ENCODE measurements at places on chromosomes 13 and 19.

GRCh38 chr13:21673539-21673788, 2.6 kb downstream of the FGF9 start:
- no peak for DNase-seq

DNA sequence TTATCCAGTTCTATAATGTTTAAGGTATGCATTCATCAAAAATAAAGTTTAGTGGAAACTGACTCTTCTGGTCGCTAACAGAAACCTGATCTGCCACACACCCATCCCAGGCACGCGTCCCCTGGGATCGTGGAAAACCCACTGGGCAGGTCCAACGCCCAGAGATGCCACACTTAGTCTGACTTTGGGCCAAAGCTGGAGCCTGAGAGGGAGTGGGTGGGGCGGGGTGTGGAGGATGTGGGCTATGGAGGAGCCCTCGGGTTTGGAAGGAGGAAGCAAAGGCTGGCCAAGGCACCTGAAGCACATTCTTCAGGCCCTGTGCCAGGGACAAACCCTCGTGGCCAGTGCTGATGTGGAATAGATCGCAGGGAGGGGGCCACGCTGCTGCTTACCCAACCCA, 2.5 kb downstream of the IGFL1 start:
- no peak for DNase-seq

DNA sequence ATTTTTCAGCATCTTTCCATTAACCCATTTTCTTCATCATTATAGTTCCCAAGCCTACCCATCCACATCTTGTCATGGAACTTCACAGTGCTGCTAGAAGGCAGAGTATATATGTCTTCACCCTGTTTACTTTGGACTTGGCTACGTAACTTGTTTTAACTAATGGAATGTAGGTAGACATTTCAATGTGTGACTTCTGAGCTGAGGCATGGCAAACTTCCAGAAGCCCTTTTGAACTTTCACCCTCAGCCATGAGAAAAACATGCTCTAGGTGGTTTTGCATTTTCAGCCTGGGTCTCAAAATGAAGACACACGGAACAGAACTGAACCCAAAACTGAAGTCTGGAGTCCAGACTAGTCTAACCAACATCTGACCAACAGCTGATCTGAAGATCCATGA, 3.2 kb downstream of the TEX30 start:
- DNase-seq, result peak; percentile 9

DNA sequence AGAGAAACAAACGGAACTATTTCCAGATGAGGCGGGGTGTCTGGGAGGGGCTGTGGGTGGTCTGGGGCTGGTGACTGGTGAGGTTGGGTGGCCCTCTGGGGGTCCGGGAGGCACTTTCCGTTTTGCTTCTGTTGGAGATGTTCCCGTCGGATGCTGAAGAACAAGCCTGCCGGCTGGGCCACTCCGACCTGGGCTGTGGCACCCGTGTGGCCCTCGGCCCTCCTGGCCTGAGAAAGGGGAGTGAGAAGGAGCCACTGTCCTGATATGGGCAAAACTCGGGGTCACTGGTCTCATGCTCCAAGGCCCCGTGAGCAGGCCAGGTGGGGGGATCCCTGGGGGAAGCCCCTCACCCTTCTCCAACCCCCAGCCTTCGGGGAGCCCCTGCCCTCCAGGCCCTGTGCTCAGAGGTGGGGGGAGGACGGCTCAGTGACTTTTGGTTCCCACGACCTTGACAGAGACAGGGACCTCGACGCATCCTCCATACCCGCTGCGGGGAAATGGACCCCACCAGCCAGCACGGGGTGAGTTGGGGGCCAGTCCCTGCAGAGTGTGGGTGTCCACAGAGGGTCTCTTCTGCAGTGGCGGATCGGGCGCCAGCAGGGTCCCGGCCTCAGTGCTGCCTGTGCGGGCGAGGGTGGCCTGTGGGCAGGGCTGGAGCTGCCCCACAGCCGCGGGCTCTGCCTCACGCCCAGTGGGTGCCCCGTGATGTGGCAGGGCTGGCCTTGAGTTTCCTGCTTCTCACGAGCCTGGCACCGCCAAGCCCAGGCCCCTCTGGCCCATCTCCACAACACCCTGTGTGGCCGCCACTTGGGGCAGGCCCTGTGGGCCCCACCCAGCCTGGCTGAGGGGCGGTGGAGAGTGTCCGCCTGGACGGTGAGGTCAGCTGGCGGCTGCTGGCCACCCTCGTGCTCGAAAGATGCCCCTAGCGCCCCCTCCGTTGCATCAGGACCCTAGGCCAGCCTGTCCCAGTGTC, 4.4 kb upstream of the TBXA2R start:
- no peak for DNase-seq

DNA sequence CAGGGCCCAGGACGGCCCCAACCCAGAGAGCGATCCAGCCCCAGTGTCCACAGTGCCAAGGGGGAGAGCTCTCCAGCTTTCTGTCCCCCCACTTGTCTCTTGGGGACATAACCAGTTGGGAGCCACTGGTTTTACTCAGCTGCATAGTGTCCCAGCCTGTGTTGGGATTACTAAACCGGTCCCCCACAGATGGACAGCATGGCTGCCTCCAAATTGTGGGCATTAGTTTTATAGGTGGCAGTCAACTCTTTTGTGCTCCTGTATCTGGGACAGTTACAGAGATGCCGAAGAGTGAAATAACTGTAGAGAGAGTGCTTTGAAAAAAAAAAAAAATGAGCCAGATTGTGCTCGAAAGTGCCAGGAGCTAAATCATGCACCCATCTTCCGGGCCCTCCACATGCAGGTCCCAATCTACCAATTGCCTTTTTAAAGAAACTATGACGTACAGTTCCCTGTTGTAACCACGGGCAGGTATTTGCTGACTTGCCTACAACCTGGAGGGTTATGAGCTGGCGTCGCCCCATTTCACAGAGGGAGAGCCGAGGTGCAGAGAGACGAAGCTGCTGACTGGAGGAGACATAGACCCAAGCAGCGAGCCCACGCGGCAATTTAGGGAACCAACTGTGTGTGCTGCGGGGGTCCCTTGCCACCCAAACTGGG, 2.4 kb upstream of the NFIC start:
- DNase-seq, result no peak

- peak; percentile 36 for DNase-seq
These were observed 75.2 kb upstream of the MRI1 start for GRCh38 chr19:13689085-13689484.

- DNase-seq, result no peak
These were observed 170.7 kb downstream of the DCT start for GRCh38 chr13:94308832-94309231.

DNA sequence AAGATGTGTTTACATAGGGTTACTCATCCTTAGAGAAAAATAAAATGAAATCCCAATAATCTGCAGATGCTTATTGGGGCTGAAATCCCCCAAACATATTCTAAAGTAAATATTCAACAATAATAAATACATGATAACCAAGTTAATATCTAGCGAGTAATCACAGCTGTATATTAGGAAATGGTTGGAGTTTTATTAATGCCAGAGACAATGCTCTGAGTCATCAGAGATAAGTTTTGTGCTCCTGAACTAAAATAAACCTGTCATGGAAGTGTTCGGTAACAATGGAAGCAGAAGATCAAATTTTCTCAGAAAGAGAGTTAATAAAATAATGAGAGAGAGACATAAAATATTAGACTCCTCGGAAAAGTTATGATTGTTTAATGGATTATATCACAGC, 31.4 kb downstream of the FLT1 start:
- DNase-seq, result no peak

DNA sequence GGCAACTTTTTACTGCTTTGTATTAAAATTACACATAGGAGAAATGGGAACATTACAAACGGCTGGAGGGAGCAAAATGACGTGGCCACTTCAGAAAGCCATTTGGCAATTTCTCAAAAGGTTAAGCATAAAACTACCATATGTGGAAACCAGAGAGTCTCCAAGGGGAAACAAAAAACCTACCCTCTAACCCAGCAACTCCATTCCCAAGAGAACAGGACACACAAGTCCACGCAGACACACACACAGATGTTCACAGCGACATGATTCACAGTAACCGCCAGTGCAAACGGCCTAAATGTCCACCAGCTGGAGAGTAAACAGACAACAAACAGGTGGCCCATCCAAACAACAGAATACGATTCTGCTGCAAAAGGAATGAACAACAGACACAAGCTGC, 37.2 kb downstream of the STK24 start:
- no peak for DNase-seq

GRCh38 chr13:46571189-46571908, 18.4 kb downstream of the LRCH1 start:
- DNase-seq, result no peak

DNA sequence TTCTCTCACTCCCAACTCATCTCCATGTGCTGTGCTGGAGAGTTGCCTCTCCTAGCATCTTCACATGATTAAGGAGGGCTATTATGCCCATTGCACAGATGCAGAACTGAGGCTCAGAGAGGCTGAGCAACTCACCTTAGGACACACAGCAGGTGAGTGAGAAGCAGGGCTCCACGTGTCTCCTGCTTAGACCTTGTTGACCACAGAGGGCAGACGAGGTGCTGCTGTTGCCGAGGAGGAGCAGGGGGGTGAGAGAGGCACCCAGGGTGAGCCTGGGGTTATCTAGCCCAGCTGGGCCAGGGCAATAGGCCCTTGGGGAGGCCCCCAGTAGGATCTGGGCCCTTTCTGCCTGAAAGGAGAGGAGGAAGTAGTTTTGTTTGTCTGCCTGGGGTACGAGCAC, 2.4 kb upstream of the HSH2D start:
- no peak for DNase-seq

GRCh38 chr13:39417131-39417530, 185.9 kb downstream of the LHFPL6 start:
- DNase-seq, result peak; percentile 6

- peak; percentile 80 for DNase-seq
These were observed 545 bp downstream of the RAD23A start for GRCh38 chr19:12946092-12946721.

DNA sequence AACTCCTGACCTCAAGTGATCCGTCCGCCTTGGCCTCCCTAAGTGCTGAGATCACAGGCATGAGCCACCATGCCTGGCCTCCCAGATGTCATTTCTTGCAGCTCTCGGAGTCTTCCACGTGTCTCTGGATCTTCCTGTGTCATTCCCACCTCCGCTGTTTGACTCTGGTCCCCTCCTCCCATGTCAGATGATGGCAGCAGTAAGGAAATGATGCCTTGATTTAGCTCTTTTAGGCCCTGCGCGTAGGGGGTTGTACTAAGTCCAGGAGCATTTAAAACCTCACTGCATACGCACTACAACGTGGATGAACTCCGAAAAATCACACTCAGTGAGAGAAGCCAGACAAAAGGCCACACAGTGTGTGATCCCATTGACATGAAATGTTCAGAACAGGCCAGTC, 113.1 kb downstream of the GNG7 start:
- no peak for DNase-seq

DNA sequence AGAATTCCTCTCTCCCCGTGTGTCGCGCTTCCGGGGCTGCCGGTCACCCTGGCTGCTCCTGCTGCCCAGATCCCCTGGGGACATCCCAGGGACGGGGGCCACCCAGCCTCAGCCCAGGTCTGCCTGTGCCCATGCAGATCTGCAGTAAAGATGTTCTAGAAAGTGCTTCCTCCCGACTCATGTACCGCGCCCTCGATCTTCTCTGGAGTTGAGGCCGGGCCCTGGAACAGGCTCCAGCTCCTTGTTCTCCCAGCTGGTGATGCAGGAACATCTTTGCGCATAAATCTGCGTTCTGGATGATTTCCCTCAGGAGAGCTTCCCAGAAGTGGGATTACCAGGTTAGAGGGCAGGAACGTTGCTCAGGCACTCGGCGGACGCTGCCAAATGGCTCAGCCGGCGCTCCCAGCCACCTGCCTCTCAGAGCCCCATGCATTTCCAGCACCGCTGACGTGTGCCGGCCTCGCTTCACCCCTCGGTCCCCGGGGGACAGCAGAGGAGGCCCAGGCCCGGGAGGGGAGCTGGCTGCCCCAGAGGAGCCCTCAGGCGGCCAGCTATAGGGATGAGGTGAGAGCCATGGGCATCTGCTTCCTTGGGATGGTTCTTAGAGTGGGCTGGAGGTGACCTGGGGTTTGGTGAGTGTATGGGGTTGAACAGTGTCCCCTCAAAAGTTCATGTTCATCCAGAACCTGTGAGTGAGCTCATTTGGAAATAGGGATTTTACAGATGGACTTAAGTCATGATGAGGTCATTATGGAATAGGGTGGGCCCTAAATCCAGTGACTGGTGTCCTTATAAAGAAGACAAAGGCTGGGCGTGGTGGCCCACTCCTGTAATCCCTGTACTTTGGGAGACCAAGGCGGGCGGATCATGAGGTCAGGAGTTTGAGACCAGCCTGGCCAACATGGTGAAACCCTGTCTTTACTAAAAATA, 42.6 kb downstream of the CRTC1 start:
- DNase-seq, result no peak

- DNase-seq, result no peak
These were observed 57.8 kb downstream of the GGACT start for GRCh38 chr13:100530671-100531213.

- DNase-seq, result no peak
These were observed 182.4 kb downstream of the NUFIP1 start for GRCh38 chr13:44806826-44807225.

DNA sequence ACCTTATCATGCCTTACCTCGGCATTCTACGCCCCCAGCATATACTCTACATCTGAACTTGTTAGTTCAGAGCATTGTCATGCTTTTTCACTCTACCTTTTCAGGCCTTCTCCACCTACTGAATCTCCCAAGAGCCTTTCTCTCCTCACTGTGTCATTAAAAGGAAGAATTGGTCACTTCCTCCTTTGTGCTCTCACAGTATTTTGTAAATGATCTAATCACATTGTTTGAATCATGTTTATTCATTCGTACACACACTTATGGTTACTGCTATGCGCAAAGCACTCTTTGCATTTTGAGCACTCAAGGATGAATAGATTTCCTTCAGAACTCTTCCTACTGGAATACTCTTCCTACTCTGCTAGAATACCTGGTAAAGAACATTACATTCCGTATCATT, 15.8 kb upstream of the ELF1 start:
- no peak for DNase-seq

GRCh38 chr19:28610731-28611130, 602.2 kb downstream of the UQCRFS1 start:
- no peak for DNase-seq

GRCh38 chr13:30132623-30133553, 174.5 kb downstream of the KATNAL1 start:
- DNase-seq, result peak; percentile 91

GRCh38 chr19:45153339-45154063, 7.3 kb downstream of the NKPD1 start:
- no peak for DNase-seq

DNA sequence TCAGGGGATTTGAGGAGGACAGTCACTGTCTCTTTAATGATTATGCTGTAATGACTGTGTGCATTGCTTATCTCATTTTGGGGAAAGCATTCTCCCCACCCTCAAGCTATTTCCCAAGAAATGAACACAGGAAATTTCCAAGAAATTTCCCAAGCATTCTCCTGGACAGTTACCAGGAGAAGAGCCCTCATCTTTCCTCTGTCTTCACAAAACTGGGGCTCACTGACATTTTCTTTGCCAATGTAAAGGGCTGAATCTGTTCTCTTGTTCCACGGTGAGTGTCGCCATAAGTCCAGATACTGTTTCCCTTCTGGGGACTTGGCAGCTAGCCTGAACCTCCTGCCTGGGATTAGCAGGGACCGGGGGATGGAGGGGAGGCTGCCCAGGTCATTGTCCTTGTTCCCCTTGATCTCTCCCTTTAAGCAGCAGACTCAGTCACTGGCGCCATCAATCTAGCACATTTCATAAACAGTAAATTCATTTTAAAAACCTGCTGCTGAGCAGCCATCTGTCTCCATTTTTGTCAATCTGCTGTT, 172.8 kb downstream of the DNAJC15 start:
- DNase-seq, result peak; percentile 43

Data from MCF 10A (cell line).